ENCODE measurements at places on chromosomes 1 and 21. TPM values are rescaled to one million over a fixed set of nuclear protein-coding genes. Genes with fewer than 3 reads are reported as not detected.
A peak's percentile ranks its signal among the peaks of the same experiment; 100 is the strongest.

- DNase-seq, result no peak
These were observed 330.9 kb downstream of the CHRM3 start for GRCh38 chr1:239717097-239717917.

GRCh38 chr1:83500987-83501591 lies 497.8 kb downstream of the TTLL7 start:
- peak; percentile 64 for DNase-seq

GRCh38 chr1:33637846-33638440 lies 165.5 kb downstream of the ZSCAN20 start:
- no peak for DNase-seq

GRCh38 chr1:117067533-117068370 lies 7.6 kb downstream of the TTF2 start:
- DNase-seq, result no peak

DNA sequence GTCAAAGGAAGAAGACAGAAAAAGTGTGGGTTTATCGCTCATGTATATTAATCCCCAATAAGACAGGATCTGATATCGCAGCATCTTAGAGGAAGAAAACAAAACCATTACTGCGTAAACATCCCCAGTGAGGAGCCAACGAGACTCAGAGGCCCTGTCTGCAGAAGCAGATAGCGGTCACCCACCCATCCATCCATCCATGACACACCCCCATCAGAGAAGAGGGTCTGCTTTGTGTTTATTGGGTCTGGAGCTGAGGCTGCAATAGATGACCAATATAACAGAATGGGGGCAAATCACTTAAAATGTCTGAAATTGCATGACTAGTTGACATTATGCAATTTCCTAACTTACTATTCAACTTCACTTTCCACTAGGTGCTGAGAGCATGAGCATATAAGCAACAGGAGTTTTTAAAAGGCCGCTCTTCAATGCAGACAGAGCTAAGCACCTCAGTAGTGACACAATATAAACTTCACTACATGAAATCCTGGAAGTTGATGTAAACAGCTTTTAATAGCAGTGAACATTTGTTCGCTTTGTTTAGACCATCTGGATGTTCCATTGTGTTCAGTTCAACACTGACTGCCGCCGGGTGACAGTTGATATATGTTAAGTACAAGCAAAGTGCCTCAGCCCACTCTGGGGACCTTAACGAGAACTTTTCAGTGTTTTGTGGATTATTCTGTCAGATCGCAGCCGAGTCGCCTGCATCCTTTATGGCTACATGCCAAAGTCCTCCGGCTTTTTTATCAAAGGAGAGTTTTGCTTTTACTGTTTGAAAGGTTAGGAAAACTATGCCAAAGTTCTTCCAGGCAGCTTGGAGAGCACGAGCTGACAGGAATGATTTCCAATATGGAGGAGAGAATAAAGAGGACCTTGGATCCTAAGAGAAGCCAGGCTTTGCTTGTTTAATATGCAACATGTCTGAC lies 167.5 kb downstream of the ZNF281 start:
- no peak for DNase-seq

GRCh38 chr1:202162047-202162417 lies 1.6 kb upstream of the PTPN7 start:
- DNase-seq, result no peak

- DNase-seq, result no peak
These were observed 1043.2 kb downstream of the BRINP3 start for GRCh38 chr1:189434461-189434860.

DNA sequence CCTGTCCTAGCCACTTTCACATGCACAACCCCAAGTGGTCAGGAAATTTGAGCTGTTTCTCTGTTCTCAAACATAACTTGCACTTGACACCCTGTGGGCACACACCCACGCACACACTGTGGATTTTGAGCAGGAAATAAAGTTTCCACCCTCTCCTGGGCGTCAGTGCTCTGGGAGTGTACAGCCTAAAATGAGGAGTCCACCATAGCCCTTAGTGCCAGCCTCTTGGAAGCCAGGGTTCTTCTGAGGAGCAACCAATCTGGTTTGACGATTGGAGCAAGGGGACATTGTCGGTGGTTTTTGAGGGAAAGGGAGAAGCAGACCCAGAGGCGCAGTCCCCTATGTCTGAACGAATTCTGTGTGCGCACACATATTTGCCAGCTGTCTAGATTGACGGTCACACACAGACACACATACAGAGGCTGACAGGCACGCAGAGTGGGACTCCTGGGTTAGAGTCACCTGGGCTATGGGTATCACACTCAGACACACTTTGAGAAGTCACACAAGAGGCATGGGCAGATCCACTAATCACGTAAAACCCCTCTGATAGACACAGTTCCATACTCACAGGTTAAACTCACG lies 2.7 kb downstream of the DMBX1 start:
- no peak for DNase-seq

DNA sequence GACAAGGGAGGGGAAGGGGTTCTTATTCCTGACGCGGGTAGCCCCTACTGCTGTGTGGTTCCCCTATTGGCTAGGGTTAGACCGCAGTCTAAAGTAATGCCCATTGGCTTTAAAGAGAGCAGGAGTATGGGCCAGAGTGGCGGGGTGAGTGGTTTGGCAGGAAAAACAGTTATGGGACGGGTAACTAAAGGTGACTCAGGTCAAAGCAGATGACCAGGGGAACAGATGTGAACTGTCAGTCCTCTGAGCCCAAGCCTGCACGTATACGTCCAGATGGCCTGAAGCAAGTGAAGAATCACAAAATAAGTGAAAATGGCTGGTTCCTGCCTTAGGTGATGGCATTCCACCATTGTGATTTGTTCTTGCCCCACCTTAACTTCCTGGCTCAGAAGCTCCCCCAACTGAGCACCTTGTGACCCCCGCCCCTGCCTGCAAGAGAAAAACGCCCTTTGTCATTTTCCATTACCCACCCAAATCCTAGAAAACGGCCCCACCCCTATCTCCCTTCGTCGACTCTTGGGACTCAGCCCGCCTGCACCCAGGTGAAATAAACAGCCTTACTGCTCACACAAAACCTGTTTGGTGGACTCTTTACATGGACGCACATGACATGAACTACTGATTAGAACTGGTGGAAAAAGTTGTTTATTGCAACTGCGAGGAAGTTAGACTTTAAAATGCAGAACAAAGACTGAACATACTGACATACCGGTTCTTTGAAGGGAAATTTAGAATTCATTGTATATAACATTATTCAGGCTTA lies 758 bp upstream of the ATAD3B start:
- no peak for DNase-seq

GRCh38 chr1:76079475-76080227 lies 5.1 kb downstream of the ST6GALNAC3 start:
- DNase-seq, result no peak

DNA sequence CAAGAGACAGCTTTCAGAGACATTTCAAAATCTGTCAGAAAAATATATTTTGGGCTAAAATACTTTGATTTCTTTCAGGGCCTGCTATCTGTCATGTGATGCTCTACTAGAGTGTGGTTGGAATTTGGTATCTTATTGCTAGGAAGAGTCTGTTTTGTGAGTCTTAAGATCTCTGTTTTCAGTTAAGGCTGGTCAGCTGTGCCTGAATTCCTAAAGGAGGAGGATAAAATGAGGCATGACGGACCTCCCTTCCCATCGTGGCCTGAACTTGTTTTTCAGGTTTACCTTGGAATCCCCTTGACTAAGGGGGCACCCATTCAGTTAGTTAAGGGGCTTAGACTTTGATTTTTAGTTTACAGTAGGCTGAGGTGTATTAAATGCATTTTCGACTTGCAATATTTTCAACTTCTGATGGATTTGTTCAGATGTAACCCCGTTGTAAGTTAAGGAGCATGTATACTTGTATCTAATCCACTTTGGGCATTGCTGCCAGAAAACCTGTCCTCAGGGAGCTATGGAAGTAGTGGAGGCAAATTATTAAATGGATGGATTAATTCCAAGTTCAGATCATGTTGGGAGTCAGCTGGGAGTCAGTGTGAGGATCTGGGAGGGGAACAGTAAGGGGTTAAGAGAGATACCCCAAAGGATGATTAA lies 18.3 kb downstream of the CAPN2 start:
- no peak for DNase-seq

DNA sequence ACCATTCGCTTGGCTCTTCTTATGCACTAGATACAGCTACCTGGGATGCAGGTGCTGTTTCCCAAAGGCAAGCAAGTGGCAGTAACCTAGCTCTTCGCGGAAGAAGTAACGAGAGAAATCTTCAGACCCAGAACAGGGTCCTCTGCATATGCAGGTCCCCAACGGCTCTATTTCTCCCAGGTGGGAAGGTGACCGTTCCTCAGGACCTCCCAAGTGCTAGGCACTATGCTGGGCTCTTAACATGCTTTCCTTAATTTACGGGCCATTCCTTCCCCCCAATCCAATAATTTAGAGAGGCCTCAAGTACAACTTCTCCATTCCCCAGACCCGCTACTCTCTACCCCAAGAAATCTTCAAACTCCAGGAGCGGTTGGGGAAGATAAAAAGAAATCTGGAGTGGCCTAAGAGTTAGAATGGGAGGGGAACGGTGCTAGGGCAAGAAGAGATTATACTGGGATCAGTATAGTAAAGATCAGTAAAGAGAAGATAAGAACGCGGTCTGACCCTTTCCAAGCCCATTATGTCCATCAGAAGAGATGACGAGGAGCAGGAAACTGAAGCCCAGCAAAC lies 410 bp downstream of the TXNDC12 start:
- DNase-seq, result no peak

DNA sequence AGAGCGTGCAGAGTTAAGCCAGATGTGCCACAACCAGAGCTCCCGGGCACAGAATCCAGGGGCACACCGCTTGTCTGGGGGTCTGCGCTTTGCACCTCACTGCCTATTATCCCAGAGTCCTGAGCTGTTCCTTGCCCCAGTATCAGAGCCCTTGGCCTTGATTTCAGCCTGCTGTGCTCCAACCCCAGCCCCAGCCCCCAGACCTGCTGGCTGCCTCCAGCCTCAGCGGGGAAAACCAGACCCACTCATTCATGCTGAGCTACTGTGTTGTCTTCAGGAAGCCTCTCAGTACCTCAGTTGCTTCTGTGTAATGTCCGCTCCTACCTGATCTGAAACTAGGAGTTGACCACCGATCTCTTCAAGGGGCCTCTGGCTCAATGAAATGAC lies 1.1 kb downstream of the IKBKE start:
- DNase-seq, result no peak

DNA sequence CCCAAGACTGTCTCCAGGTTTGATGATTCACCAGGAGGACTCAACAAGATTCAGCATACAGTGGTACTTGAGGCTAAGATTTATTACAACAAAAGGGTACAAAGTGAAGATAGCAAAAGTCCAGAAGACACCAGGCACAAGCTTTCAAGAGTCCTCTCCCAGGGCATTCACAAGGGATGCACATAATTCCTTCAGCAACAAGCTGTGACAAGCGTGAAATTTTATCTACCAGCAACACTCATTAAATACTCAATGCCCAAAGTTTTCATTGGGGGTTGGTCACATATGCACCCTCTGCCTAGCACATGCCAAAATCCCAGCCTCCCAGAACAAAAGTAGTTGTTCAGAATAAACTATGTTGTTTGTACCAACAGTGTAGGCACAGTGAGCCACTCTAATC lies 62.3 kb downstream of the PRKACB start:
- DNase-seq, result no peak

DNA sequence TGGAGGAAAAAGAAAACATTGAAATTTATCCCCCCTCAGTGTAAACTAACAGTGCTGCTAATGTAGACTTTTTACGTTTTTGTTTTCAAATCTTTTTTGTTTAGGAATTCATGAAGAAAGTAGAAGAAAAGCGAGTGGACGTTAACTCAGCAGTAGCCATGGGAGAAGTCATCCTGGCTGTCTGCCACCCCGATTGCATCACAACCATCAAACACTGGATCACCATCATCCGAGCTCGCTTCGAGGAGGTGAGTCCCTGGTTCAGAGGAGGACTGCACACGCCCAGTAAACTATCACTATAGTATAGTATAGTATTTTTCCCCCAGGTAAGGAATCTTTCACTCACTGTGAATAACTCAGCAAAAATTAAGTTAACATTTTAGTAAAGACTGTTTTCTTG lies 37.8 kb upstream of the BMP8A start:
- peak; percentile 81 for DNase-seq

DNA sequence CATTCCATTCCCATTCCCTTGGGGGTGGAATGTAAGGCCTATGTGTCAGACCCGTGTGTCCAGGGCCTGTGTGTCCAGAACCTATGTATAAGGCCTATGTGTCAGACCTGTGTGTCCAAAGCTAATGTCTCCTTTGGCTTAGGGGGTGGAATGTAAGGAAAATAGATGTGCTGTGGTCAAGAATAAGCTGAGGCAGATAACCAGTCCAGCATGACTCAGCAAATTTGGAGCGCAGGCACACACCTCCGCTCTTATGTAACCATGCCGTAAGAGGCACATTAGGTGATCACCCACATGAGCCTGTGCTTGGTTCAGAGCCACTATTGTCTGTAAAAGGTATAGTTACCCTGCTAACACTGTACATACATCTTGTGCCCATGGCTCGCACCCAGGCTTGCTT lies 150.8 kb upstream of the SGIP1 start:
- DNase-seq, result no peak

DNA sequence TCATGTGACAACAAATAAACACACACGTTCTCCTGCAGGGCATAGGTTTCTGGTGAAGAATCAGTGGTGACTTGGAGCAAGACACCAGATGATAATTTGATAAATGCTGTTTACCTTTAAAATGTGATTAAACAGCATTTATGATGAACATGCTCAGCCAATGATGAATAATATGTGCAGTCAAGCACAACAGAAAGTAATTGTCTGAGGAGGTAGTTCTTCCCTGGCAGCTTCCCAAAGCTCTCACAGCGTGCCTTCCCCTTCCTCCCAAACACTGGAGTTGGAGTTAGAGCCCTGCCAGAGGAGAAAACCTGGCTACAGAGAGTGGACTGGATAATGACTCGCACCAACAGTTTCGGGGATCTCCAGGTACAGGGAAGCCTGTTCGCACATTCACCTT lies 463.5 kb downstream of the SMYD3 start:
- no peak for DNase-seq

- DNase-seq, result no peak
These were observed 34.3 kb upstream of the EDEM3 start for GRCh38 chr1:184788970-184789369.

TMEM269 gene
- total RNA-seq, result 0.08 TPM
